ENCODE measurements at places on chromosomes 12 and 14.

DNA sequence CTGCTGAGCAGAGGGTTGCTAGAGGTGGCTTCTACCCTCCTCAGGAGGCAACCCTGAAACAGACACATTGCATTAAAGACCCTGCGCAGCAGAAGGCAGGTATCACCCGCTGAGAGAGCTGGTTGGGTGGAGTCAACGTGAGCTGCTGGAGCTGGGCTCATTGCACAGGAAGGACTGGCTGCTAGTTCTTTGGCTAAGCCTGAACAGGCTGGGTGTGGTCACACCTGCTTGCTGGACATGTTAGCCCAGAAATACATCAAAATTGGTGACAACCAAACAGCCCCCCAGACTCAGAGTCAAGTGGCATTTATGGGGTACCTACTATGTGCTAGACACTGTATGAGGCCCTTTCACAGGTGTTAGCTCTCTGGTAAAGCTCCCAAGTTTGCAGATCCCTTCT, 33.8 kb upstream of the IRF2BPL start:
- DNase-seq = no peak

- DNase-seq = no peak
Observed at GRCh38 chr12:129335773-129336172, 482.5 kb downstream of the GLT1D1 start.

DNA sequence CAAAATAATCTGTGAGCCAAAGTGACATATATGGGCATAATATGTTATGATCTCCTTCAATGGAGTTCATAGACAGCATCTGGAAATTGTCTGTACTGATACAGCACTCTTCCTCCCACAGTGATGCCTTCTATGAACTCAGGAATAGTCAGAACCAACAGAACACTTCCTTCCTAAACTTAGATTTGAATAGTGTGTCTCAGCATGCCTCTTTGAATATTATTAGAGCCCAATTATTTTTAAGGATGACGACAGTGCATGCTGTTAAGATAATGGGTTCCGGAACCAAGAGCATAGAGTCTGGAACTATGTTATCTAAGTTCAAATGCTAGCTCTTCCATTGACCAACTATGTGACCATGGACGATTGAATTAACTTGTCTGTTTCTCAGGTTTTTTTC, 386.6 kb upstream of the PRICKLE1 start:
- DNase-seq = no peak

DNA sequence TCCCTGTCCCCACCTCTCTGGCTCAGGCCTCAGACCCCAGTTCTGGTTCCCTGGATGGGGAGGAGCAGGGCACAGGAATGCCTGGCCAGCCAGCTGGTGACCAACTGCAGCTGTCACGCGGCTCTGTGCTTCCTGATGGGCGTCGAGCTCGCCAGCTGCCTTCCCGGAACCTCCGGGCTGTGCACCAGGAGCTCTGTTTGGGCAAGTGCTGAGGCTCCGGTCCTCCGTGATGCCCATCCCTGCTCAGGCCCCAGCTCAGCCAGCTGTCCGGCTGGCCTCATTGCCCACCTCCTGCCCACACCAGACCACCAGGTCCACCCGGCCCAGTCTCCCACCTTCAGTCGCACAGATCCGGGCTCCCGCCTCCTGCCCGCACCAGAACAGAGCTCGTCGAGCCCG, 4.8 kb downstream of the IFFO1 start:
- no peak for DNase-seq

- DNase-seq = no peak
Observed at GRCh38 chr14:70697701-70698100, 56.0 kb downstream of the TTC9 start.

GRCh38 chr14:103613517-103613916, 15.5 kb upstream of the KLC1 start:
- DNase-seq = no peak

DNA sequence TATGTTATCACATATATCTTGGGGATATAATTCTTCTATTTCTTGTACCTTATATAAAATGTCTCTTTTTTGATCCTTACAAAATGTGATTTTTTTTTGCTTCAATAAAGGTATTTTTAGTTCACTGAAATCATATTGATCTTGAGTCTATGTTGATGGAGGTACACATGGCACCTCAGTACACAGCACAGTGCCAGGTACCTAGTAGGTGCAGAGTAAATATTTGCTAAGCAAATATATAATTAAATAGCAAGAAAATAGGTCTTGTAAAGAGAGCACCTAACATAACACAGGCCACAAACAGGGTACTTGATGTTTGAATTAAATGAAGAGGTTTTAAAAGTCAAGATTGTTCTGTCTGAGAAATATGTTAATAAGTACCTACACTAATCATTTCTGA, 69.7 kb downstream of the CIT start:
- DNase-seq = no peak

DNA sequence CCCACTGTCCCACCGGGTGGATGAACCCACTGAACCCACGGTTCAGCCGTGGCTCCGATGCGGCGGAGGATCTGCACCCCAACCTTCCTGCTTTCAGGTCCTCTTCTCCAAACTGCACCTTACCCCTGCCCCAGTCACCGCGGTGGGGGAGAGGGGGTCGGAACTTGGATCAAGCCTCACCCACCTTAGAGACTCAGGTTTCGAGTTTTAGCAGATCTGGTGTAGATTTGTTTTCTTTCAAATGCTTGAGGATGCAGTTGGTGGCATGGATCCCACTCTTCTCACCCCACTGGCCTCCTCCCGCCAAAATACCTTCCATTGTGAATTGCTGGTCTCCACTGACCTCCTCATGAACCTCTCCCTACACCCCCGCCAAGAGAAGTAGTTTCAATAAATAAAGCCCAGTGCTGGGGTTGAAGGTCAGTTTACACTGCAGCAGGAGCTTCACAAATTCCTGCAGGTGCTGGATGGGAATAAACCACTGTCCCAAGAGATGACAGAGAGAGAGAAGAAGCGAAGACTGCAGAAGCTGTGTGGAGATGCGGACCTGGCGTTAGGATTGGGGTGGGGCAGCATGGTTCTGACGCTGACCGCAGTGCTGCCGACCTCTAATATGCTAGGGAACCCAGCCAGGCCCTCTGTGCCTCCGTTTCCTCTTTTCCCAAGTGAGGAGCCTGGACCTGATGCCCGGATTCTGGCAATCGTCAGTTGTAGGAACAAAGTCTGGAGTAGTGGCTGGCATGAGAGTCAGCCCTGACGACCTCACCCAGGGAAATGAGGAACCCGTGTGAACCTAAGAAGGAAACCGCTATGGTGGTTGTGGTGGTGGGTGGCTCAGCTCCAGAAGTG, 7.4 kb downstream of the TTC6 start:
- DNase-seq = no peak

- DNase-seq = no peak
Observed at GRCh38 chr14:63273717-63274655, 44.7 kb downstream of the GPHB5 start.

GRCh38 chr14:105281371-105282097, 19.3 kb downstream of the BRF1 start:
- DNase-seq = peak; percentile 64
